ENCODE measurements at places on chromosomes 2 and 18.

DNA sequence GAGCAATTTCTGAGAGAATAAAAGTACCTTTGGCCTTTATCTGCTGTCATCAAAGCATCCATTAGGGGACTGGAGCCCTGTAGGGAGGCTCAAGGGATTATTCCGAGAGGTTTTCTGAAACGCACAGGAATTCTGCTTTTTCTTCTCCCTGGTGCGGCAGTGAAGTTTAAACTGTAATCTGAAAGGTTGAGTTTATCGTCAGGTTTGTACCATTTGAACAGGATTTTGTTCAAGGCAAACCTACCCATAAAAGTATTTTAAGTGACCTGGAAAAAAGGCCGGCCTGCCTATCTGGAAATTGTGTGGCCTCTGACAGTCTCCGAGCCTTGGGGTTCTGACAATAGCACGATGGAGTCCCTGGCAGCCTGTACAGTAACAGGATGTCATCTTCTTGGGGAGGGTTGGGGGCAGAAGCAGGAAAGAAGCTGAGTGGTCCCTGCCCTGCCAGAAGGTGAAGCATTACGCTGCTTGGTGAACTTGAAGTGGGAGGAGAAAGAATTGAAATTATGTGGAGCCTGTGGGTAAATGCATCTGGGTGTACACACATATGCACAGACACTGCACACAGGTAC is 272.0 kb downstream of the CYRIA start:
- no peak for DNase-seq

GRCh38 chr2:97688062-97688827 is 18.7 kb downstream of the C2orf92 start:
- DNase-seq, result no peak

DNA sequence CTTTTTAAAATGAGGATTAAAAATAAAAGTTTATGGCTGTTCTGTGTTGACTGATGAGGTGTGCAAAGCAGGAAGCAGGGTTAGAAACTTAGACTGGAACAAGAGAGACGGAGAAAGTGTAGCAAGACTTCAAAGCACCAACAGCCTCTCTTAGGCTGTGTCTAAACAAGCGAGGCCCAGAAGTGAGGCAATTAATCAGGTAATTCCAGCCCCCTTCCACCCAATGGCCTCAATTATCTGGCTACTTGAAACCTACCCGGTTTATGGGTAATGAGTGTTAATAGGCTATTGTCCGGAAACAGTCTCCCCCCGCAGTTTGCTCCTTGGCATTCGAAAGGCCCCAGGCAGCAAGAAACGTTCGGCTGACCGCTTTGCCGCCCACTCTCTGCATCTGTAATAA is 171.7 kb upstream of the MYCN start:
- DNase-seq, result no peak

DNA sequence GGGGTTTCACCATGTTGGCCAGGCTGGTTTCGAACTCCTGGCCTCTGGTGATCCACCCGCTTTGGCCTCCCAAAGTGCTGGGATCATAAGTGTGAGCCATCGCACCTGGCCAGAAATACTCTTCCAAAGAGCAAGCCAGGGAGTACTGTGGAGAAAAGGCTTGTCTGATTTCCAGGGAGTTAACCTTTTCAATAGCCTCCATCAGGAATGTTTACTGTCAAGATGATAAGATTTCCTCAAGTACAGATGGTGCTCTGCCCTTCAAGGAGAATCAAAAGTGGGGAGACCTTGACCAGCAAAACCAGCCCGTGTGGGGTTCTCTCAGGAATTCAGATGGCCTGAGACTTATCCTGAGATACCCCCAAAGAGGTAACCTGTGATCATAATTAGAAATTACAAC is 237.2 kb downstream of the PRKCE start:
- DNase-seq, result no peak

- DNase-seq, result no peak
Measured at GRCh38 chr2:29777161-29777560, 144.2 kb downstream of the ALK start.
